ENCODE measurements at places on chromosomes 1 and 21.

GRCh38 chr1:67850611-67851075 is 17.4 kb upstream of the GNG12 start:
- peak; percentile 19 for DNase-seq

DNA sequence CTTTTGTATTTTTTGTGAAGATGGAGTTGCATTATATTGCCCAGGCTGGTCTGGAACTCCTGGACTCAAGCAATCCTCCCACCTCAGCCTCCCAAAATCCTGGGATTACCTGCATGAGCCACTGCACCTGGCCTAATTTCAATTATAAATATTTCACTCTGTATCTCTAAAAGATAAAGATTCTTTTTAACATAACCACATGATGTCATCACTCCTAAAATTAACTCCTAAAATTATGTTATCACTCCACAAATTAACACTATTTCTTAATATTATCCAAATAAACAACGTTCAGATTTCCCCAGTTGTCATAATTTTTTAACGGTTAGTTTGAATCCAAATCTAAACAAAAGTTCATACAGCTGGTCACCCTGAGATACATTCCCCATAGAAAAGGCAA is 43.0 kb downstream of the DESI2 start:
- DNase-seq: no peak

DNA sequence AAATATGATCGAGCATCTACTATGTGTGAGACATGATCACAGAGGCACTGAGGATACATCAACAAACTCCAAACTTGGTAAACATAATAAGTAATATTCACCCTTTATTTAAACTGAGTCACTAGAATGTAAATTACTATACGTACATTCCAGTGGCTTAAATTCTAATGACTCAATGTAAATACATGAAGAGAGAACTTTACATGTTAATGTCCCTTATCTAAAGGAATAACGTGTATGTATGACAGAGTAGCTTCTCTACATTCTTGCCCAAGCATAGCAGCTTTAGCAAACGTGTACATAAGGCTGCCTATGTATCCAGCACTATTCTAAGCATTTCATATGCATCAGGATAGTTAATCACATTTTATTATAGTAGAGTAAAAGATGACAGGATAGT is 111.8 kb upstream of the CYYR1 start:
- no peak for DNase-seq

GRCh38 chr1:216793303-216793702 is 70.1 kb upstream of the ESRRG start:
- no peak for DNase-seq

GRCh38 chr1:96966536-96967138 is 245.1 kb downstream of the PTBP2 start:
- DNase-seq: peak; percentile 91

DNA sequence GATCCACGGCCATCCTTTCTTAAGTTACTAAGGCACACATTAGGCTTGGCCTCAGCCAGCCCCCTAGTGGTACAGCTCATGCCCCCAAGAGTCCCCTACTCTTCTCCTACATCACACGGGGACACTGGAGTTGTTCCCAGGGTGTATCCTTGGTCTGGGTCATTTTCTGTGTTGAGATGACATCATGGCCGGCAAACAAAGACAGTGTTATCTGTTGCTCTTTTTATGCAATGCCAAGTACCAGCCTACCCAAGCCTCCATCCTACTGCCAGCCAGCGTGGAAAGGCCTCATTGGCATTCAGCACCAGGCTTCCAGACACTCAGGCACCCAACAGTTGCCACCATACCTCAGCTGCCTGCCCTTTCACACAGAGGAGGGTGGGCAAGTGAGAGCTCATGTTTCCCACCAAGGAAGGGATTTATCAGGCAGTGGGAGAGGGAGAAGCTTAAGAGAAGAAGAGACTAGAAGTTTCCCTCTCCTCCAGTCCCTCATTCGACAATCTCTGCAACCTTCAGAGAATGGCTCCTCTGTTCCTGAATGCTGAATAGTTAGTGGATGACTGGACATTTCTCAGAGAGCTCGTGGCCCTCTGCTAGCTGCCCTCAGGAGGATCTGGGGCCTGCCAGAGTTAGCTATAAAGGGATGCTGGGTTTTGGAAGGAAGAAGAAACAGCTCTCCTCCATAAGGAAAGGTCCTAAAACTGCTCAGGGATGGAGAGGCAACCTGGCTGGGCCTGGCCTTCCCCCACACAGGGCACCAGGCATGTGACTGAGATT is 17.7 kb downstream of the CBR1 start:
- DNase-seq: no peak

Measured in eye (tissue), 1 donor.